NCI-H2107 (cell line): ENCODE measurements at places on chromosomes 12 and 14.

DNA sequence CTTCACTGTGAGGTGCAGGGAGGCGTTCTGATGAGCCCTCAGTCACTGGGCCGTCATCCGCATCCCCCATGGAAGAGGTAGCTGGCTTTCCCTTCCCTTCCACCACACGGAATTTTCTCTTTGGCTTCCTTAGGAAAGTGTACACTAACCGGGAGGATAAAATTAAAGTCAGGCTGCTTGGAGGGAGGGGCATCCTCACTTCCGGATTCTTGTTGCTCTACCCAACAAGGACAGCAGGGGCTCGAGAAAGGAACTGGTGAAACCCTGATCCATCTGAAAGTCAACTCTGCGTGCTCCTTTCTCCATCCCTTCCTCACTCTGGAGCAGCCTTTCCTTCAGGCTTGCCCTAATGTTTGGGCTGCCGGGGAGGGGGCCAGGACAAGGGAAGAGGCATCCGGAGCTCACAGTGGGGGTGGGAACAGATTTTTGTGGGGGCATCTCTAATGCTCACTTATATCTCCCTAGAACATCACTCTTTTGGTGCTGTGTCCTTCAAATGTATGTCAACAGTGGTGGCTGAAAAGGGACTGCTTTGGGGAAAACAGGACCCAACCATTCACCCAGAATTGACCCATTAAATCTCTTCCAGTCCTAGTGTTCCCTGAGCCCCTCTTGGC lies 101.4 kb upstream of the FKBP4 start:
- no peak for DNase-seq

DNA sequence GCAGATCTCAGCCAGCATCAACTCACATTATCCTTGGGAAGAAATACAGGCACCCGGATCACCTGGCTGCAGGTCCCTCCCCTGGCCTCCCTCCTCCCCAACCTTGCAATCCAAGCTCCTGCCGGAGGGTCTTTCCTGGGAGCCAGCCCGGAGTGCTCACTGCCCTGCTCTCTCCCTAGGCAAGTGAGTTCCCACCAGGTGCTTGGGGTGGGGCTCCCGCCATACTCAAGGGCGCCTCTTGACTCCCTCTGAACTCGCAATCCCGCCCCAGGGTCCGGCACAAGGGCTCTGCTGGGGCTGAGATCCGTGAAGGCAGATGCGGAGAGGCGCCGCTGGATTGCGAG lies 1.2 kb upstream of the CEP170B start:
- no peak for DNase-seq

DNA sequence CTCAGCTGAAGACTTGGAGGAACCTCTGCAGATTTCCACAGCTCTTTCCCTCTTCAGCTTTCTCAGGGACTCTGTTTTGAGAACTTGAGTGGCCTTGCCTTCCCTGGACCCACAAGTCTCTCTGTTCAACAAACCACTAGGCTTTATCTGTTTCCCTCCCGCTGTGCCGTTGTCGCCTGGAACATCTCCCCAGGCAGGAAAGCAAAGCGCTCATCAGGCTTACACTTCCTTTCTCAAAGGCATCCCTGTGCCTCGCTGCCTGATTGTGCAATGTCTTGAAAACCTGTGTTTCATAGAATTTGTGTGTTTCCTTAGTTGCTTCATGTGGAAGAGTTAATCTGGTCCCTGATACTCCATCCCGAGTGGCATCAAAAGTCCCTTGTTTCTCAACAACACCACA lies 64.1 kb downstream of the PPM1A start:
- no peak for DNase-seq

DNA sequence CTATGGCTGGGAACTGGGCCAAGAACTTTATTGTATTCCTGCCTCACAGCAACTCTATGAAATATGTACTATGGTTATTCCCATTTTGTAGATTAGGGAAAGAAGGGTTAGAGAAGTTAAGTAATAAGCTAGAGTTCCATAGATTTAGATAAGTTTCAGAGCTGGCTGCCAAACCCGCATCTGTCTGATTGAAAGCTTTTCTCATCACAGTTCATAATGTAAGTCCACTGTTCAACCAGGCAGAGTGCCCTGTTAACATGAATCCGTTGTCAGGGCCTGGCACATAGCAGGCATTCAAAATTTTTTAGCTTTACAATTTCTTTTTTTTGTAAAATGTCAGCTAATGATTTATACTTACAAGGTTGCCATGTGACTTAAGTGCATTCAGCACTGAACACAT lies 467.3 kb downstream of the NRXN3 start:
- no peak for DNase-seq
